ENCODE measurements at places on chromosomes 12 and 14.

DNA sequence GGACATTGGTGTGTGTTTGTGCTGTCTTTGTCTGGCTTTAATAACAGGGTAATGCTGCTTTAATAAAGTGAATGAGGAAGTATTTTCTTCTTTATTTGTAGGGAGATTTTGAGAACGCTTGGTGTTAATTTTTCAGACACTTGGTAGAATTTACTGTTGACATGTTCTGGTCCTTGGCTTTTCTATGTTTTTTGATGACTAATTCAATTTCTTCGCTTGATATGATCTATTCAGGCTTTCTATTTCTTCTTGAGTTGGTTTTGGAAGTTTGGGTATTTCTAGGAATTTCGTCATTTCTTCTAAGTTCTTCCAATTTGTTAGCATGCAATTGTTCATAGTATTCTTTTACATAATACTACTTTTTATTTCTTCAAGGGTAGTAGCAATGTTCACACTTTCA is 167.8 kb downstream of the TTC6 start:
- DNase-seq = no peak

DNA sequence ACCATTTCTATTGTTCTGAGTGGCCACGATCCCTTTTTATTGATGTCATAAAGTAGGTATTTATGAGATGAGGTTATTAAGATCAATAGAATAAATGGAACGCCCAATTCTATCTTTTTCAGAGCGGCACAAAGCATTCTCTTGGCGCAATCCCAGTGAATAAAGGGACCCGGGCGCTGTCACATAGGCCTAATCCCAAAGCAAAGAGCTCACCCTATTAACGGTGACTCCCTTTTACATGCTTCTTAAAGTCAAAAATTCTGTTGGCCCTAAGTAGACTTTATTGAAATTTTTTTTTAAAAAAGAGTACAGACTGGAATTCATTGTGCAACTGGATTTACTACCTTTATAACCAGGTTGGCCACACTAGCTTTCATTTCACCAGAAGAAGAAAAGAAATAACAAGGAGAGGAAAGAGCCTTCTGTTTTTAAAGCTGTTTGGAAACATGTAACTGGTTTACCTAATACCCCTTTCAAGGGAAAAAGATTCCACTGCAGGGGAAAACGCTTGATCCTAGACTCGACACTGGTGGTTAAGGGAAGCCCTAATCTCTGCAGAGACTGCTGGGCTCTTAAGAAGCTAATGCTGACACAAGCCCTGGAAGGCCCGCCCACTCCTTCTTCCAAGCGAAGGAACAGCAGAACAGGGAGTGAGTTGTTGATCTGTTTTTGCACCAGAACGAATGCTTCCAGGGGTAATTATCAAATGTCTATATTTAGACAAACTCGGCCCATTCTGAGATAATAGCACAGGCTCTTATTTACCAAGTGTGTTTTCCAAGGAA is 381.2 kb downstream of the BCL11B start:
- no peak for DNase-seq

- no peak for DNase-seq
Measured at GRCh38 chr12:56261503-56262232, 3.5 kb upstream of the ANKRD52 start.

DNA sequence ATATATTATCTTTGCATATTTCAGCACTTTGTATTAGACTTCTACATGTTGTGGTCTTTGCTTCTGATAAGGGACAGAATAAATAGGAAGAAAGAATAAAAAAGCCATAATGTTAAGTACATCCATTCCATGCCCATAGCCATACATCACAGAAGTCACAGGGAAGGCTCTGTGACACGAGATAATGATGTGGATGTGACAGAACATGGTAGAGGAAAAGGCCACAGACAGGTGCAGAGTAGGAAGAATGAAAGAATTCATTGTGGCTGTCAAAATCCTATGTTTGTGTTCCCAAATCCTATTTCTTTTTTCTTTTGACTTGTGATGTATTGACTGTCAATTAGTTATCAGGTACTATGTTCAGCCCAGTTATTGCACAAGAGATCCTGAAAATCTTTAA is 38.4 kb downstream of the BICD1 start:
- DNase-seq = no peak

DNA sequence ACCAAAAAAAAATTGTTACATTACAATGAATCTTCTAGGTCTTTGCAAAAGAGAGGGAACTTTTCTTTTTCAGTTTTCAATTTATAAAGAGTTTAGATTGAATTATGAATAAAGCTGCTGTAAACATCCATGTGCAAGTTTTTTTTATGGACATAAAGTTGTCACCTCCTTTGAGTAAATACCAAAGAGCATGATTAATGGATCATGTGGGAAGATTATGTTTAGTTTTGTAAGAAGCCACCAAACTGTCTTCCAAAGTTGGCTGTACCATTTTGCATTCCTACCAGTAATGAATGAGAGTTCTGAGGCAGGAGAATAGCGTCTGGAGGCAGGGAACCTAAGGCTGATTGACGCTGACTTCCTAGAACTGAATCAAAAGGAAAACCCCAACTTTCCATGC is 30.2 kb downstream of the LEMD3 start:
- no peak for DNase-seq

DNA sequence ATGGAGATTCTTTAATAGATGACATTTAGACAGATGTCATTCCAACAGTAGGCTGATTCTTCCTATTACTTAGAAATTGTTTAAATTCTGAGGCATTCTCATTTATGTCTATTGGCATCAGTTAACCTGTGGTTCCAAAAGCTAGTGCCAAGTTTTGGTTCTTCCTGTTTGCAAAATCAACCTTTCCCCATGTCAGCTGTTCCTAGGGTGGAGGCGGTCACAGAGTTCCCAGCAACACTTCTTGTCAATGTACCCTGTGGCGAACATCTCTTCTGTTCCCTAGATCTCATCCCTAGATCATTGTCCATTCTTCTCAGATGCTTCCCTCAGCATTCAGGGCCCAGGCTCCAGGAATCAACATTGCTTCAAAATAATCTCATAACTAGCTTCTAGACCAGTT is 140.9 kb downstream of the PHLDA1 start:
- no peak for DNase-seq

DNA sequence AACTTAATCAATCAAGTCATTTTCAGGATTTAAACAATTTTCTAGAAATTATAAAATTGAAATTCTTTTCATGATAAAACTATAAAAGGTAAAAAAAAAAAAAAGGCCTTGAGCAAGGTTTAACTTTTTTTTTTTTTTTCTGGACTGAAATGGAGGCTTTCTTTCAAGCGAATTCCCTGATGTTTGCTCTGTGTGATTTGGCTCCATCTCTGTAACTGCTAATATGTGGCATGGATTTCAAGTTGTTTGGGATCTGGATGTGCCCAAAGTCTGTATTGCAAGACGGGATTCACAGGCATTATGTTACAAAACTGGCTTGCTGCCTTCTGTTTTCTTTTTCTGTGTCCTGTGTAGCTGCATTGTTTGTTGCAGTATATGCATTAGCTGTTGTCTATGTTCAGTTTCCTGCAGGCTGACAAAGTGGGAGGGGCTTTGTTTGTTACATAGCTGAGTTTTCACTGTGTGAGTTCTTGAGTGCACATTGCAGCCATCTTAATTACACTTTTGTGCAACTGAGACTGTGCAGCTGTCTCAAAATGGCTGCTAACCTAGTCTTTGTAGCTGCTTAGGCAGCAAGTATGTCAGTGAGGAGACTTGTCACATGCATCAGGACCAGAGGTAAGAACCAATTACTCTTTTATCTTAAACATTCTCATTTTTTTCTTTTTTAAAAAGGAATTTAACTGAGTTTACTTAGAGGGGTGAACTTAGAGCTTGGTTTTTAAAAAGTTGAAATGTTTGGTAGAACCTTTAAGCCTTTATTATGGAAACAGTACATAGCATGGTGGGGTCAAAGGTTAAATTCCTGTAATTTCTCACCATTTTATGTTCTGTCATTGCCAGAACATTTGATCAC is 19.5 kb downstream of the ATF7IP start:
- DNase-seq = no peak

- DNase-seq = no peak
Measured at GRCh38 chr14:22314183-22314820, 274.7 kb downstream of the DAD1 start.

GRCh38 chr14:102338724-102339123 is 19.2 kb downstream of the ZNF839 start:
- DNase-seq = no peak

- DNase-seq = no peak
Measured at GRCh38 chr12:87661786-87662377, 367.3 kb downstream of the C12orf50 start.

DNA sequence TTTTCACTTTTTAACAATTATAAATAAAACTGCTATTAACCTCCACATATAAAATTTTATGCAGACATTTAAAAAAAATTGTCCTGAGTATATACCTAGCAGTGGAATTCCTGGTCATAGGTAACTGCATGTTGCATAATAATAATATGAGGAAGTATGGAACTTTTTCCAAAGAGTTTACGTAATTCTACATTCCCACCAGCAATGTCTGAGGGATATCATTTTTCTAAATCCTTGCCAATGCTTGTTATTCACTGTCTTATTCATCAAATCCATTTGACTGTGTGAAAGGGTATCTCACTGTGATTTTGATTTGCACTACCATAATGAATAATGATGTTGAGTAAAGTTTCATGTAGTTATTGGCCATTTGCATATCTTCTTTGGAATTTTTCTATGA is 393.8 kb downstream of the LRFN5 start:
- no peak for DNase-seq

GRCh38 chr14:67432050-67432564 is 20.1 kb upstream of the PLEK2 start:
- no peak for DNase-seq

DNA sequence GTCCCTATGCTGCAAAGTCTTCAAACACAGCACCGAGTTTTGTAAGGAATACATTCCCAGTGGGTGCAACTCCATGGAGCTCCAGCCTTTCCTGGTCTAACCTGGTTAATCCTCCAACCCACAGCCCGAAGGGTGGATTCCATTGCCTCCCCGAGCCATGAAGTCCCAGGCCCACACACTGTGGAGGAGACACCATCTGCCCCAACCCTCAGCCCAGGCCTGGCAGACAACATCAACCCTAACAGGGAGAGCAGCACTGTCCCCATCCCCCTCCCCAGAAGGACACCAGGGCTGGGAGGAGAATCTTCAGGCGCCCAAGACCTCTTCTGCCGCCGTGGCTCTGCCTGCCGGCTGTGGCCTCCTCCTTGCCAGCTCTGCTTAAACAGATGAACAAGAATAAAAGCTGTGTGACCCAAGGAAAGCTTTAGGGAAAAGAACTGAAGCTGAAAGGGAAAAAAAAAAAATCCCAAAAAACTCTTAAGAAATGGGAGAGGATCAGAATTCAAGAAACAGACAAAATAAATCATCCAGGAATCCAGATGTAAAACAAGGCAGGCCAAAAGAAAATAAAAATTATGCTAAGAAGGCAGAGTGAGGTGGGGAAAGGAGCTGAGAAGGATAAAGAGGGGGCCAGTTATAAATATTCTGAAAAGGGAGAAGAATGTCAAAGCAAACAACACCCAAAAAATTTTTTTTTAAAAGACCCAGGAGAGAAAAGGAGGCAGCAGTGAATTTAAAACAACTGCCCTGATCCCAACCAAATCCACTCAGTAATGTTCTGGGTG is 16.0 kb upstream of the ZFP36L1 start:
- DNase-seq = no peak

DNA sequence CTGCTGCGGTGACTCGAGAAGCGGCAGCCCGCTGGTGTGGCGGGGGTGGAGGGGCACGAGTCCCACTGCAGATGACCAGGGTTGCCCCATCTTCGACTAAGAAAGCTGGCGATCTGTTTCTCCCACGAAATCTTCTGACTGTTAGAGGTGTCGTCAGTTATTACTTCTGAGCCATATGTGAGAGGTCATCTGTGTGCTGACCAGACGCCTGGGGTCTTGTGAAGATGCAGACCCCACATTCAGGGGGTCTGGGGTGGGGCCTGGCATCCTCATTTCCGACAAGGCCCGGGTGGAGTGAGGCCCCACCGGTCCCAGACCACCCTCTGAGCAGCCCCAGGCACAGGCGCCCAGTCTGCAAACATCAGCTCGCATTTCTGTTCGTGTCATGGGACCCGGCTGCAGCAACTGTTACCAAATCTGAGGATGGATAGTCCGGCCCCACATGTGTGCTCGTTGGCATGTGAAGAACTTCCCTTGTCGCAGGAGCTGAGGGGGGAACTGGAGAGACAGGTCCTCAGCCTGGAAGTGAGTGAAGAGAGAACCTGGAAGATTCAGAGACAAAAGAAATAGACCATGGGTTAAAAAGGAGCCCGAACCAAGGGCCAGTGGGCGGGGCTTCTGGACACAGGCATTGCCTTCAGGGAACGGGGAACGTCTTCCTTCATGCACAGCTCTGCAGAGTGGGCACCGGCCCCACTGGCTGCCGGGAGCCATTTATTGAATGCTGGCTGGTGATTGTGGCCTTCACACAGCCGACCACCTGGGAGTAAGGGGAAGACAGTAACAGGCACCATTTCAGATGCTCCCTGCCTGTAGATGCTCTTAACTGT is 135.2 kb downstream of the ADGRD1 start:
- peak; percentile 38 for DNase-seq

DNA sequence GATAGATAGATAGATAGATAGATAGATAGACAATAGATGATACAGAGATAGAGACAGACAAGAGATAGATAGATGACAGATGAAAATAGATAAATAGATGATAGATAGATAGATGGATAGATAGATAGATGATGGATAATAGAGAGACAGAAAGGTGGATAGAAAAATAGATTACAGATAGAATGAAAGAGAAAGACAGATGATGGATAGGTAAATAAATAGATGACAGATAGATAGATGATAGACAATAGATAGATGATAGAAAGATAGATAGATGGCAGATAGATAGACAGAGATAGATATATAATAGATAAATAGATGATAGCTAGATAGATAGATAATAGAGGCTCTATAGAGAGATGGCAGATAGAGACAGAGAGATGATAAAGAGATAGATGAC is 523.0 kb downstream of the BCL11B start:
- no peak for DNase-seq

DNA sequence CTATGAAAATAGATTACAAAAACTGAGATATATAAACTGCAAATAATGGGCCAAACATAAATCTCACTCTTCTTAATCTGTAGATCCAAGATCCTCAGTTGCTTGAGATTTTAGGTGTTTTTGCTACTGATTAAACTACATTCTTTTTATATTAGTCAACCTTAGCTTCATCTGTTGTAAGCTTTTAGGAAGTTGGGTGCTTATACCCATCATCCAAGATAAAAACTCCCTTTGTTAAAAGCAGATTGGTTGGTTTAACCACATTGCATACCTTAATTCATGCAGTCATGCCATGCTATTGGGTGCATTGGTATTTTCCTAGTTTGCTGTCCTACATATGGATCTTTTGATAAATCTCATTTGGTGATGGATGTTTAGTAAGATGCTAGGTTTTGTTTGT is 46.2 kb upstream of the DIP2B start:
- no peak for DNase-seq

GRCh38 chr14:37491076-37491475 is 104.0 kb downstream of the FOXA1 start:
- DNase-seq = no peak

GRCh38 chr14:23009483-23009938 is 432 bp downstream of the C14orf93 start:
- DNase-seq = no peak

Measured in activated CD8-positive, alpha-beta memory T cell treated with anti-CD3 and anti-CD28 coated beads, Interleukin-2, amount 50 U/mL, for 48 hours (primary cell).